ENCODE measurements at places on chromosomes 13 and 19.
A peak's percentile ranks its signal among the peaks of the same experiment; 100 is the strongest.

- no peak overlapping the region for H3K27ac ChIP-seq
- no peaks in the 10 kb centered on the region for H3K36me3 ChIP-seq
- H3K27me3 ChIP-seq = no peaks in the 10 kb centered on the region
Observed at GRCh38 chr19:30969591-30969990, 379.6 kb downstream of the TSHZ3 start.

- H3K36me3 ChIP-seq = no peaks in the 10 kb centered on the region
- DNase-seq = no peak
- no peaks in the 10 kb centered on the region for H3K4me1 ChIP-seq
- no peaks in the 10 kb centered on the region for H3K27me3 ChIP-seq
Observed at GRCh38 chr13:93398167-93399035, 171.8 kb downstream of the GPC6 start.

DNA sequence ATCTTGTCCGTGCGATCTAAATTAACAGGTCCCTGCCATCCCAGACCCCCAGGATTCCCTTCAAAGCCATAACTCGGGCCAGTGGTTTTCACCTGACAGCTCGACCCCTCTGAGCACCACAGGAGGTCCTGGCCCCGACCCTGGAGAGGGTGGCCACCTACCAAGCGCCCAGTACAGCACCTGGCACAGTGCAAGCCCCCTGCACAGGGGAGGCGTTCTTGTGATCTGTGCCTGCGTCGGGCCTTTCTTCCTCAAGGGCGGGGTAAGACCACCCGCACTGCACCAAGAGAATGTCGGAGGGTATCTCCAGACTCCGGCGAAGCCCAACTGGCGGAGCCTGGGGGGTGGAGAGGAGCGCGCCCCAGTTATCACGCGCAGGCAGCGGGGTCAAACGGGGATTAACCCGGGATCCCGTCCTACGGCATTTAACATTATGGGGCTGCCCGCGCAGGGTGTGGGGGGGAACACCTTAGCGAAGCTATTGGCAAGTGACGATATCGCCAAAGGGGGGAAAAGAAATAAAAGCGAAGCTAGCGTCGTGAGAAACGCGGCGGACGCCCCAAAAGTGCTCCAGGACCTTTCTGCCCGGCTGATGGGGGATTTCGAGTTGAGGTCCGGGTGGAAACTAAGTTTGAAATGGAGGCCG lies 1.3 kb upstream of the HNRNPL start:
- H3K27me3 ChIP-seq = no peaks in the 10 kb centered on the region
- peaks cover 4% of the 10 kb centered on the region for H3K4me1 ChIP-seq
- H3K36me3 ChIP-seq = peaks cover 11% of the 10 kb centered on the region
- H3K27ac ChIP-seq = peak overlapping the region; percentile 53
- DNase-seq = peak; percentile 29
- peak overlapping the region; percentile 60 for H3K4me3 ChIP-seq

- no peaks in the 10 kb centered on the region for H3K27me3 ChIP-seq
- H3K4me3 ChIP-seq = no peak overlapping the region
- no peaks in the 10 kb centered on the region for H3K36me3 ChIP-seq
- DNase-seq = no peak
- H3K4me1 ChIP-seq = no peaks in the 10 kb centered on the region
Observed at GRCh38 chr13:111469916-111470506, 149.6 kb downstream of the TEX29 start.

GRCh38 chr19:16402041-16402440 lies 69.7 kb downstream of the EPS15L1 start:
- no peak overlapping the region for H3K27ac ChIP-seq
- no peaks in the 10 kb centered on the region for H3K4me1 ChIP-seq
- no peak overlapping the region for H3K4me3 ChIP-seq

- H3K36me3 ChIP-seq = no peaks in the 10 kb centered on the region
- H3K27ac ChIP-seq = no peak overlapping the region
- no peaks in the 10 kb centered on the region for H3K27me3 ChIP-seq
- no peak overlapping the region for H3K4me3 ChIP-seq
- no peaks in the 10 kb centered on the region for H3K4me1 ChIP-seq
- DNase-seq = no peak
Observed at GRCh38 chr19:19432732-19433131, 27.3 kb downstream of the GATAD2A start.

DNA sequence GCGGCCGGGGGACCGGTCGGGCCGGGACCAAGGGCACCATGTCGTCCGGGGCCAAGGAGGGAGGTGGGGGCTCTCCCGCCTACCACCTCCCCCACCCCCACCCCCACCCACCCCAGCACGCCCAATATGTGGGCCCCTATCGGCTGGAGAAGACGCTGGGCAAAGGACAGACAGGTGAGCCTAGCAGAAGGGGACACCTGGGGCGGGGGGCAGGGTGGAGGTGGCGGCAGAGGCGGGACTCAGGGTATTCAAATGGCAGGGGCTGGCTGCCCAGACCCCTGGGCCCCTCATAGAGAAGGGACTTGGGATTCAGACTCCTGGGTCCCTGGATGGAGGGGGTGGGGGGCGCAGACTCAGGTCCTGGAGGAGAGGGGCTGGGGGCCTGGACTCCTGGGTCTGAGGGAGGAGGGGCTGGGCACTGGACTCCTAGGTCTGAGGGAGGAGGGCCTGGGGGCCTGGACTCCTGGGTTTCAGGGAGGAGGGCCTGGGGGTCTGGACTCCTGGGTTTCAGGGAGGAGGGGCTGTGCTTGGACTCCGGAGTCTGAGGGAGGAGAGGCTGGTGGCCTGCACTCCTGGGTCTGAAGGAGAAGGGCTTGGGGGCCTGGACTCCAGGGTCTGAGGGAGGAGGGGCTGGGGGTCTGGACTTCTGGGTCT lies 735 bp downstream of the BRSK1 start:
- no peaks in the 10 kb centered on the region for H3K4me1 ChIP-seq
- no peaks in the 10 kb centered on the region for H3K27me3 ChIP-seq
- peak; percentile 48 for DNase-seq
- H3K4me3 ChIP-seq = no peak overlapping the region
- H3K36me3 ChIP-seq = no peaks in the 10 kb centered on the region

- H3K27ac ChIP-seq = no peak overlapping the region
- peaks cover 7% of the 10 kb centered on the region for H3K4me1 ChIP-seq
- peak; percentile 16 for DNase-seq
Observed at GRCh38 chr13:73989244-73989843, 144.9 kb downstream of the KLF12 start.

- H3K4me3 ChIP-seq = no peak overlapping the region
- H3K4me1 ChIP-seq = peaks cover 6% of the 10 kb centered on the region
- no peaks in the 10 kb centered on the region for H3K36me3 ChIP-seq
- DNase-seq = no peak
- no peaks in the 10 kb centered on the region for H3K27me3 ChIP-seq
Observed at GRCh38 chr13:40611004-40611403, 55.4 kb downstream of the FOXO1 start.

DNA sequence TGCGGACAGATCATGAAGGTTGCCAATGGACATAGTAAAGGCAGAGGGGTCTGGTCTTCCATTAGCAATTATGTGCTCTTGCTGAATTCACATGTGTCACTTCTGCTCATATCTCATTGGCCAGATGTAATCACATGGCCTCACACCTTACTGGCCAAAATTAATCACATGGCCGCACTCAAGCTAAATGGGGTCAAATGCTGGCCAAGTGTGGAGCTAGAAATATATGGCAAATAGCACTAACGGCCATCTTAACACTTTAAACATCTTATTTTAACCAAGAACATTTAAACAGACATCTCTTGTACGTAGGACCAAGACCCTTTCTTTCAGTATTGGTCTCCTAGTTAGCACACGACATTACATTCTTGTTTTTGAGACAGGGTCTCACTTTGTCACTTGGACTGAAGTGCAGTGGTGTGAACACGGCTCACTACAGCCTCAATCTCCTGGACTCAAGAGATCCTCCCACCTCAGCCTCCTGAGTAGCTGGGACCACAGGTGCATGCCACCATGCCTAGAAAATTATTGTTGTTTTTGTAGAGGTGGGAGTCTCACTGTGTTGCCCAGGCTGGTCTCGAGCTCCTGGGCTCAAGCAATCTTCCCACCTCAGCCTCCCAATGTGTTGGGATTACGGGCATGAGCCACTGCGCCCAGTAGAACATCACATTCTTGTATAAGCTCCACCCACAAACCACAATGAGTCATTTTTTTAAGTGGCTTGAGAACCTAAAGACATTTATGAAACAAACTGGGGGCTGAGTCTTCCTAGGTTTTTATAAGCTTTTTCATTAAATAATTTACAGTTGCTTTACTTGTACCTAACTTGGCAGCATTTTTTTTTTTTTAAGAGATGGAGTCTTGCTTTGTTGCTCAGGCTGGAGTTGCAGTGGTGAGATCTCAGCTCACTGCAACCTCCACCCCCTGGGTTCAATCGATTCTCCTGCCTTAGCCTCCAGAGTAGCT lies 2.9 kb upstream of the PTOV1 start:
- peaks cover 8% of the 10 kb centered on the region for H3K4me1 ChIP-seq
- no peak overlapping the region for H3K27ac ChIP-seq
- H3K36me3 ChIP-seq = peaks cover 5% of the 10 kb centered on the region

DNA sequence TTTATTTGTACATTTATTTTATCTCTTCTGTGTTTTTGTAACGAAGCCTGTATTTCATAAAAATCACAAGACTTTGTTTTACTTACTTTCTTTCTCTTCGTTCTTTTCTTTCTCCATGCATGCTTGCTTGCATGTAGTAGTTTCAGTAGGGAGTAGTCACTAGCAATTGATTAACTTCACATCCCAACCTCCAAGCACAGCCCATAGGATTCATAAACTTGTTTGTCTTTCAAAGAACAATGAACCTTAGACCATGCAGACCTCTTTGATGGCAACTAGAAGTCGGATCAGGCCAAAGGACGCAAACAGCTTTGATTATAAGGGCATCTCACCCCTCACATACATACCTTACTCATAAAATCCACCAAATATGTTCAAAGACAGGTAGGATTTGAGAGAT lies 3.1 kb upstream of the PRR20A start:
- H3K4me3 ChIP-seq = no peak overlapping the region
- no peaks in the 10 kb centered on the region for H3K4me1 ChIP-seq
- H3K27ac ChIP-seq = no peak overlapping the region
- no peaks in the 10 kb centered on the region for H3K36me3 ChIP-seq

- H3K27ac ChIP-seq = peak overlapping the region; percentile 16
- no peaks in the 10 kb centered on the region for H3K36me3 ChIP-seq
- no peak overlapping the region for H3K4me3 ChIP-seq
- no peaks in the 10 kb centered on the region for H3K27me3 ChIP-seq
- no peak for DNase-seq
Observed at GRCh38 chr19:30691819-30692166, 319.6 kb downstream of the ZNF536 start.

DNA sequence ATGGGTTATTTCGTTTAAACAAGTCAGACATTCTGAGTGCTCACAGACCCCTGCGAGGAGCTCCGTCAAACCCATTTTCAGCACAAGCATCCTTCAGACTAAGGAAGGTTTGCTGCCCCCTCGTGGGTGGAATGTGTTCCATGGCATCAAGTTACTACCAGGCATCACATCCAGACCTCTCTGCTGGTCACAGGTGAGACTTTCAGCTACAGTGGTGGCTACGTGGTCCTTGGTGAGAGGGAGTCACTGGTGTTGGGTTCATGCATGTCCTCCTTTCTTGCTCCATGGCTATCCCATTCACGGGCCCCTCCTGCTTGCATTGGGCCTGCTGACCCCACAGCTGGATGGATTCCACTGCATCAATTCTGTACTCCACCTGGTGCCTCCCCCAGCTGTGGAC lies 9.1 kb upstream of the LILRB5 start:
- DNase-seq = peak; percentile 92
- no peaks in the 10 kb centered on the region for H3K4me1 ChIP-seq
- no peaks in the 10 kb centered on the region for H3K27me3 ChIP-seq

DNA sequence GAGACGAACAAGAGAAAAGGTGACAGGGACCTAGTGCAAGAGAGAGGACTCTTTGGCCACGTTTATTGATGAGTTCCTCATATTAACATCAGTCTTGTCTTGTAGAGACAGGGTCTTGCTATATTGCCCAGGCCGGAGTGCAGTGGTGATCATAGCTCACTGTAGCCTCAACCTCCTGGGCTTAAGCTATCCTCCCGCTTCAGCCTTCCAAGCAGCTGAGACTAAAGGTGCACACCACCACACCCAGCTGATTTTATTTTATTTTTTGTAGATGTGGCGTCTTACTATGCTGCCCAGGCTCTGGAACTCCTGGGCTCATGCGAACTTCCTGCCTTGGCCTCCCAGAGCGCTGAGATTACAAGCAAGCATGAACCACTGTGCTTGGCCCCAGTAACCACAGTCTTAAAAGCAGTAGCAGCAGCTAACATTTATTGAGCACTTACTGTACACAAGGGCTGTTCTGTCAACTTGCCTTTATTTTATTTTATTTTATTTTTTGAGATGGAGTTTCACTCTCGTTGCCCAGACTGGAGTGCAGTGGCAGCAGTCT lies 1.1 kb upstream of the SH2D3A start:
- H3K4me1 ChIP-seq = no peaks in the 10 kb centered on the region
- no peak overlapping the region for H3K27ac ChIP-seq
- H3K36me3 ChIP-seq = no peaks in the 10 kb centered on the region
- no peak for DNase-seq

DNA sequence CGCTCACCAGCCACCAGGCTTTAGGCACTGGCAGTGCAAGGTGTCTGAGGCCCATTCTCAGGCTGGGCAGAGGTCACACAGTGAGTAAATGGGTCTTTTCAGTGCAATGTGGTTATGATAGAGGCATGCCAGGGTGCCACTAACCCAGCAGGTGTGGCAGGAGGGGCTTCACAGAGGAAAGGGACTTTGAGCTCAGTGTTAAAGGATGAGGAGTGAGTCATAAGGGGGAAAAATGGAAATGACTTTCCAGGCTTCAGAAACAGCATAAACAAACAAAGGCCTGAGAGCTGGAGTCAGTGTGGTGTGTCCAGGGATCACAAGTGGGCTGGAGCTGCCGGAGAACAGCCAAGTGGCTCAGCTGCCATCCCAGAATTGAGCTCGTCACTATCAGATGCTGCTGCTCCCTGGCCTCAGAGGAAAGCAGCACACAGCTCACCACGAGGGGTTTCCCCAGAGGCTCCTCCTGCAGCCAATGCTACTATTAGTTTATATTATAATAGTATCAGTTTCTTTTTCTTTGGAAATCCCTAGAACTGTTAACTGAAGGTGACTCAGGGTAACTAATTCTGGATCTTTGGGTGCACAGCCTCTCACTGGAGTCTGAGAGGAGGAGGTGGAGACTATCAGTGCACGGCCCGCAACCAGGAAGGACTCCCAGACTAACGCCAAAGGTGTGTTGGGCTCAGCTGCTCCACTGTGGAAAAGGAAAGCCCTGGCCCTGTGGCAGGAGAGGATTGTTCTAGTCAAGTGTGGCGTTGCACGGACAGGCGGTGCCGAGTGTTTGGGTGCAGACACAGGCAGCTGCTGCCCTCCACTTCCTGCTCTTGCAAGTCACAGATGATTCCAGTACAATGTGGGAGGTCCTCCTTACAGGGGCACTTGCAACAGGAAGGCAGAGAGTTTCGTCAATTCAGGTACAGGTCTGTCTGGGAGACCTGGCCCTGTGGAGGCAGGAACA lies 39.5 kb downstream of the DHRS12 start:
- DNase-seq = no peak
- H3K27ac ChIP-seq = no peak overlapping the region
- no peaks in the 10 kb centered on the region for H3K4me1 ChIP-seq
- H3K27me3 ChIP-seq = no peaks in the 10 kb centered on the region
- H3K4me3 ChIP-seq = no peak overlapping the region

Data from mesendoderm (in vitro differentiated cells).